ENCODE measurements at places on chromosomes 1 and 21.
A peak's percentile ranks its signal among the peaks of the same experiment; 100 is the strongest.

- DNase-seq = no peak
Observed at GRCh38 chr21:18387994-18388393, 15.6 kb downstream of the TMPRSS15 start.

DNA sequence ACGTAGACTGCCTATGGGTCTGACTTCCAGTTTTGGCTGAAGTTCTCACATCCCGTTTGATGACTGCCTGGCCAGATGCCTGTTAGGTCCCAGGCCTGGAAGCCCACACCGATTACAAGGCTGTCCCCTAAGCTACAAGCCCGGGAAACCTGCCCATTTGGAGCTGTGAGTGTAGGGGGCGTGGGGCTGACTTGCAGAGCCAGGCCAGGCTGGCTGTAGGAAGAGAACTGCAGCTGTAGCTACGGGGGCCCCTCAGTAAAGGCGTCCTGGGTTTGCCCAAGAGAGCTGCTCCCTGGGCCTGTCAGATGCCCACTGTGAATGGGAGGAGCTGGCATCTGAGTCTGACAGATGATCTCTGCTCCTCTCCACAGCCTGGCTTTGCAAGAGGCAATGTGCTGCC is 199.7 kb downstream of the CAMTA1 start:
- DNase-seq = no peak

DNA sequence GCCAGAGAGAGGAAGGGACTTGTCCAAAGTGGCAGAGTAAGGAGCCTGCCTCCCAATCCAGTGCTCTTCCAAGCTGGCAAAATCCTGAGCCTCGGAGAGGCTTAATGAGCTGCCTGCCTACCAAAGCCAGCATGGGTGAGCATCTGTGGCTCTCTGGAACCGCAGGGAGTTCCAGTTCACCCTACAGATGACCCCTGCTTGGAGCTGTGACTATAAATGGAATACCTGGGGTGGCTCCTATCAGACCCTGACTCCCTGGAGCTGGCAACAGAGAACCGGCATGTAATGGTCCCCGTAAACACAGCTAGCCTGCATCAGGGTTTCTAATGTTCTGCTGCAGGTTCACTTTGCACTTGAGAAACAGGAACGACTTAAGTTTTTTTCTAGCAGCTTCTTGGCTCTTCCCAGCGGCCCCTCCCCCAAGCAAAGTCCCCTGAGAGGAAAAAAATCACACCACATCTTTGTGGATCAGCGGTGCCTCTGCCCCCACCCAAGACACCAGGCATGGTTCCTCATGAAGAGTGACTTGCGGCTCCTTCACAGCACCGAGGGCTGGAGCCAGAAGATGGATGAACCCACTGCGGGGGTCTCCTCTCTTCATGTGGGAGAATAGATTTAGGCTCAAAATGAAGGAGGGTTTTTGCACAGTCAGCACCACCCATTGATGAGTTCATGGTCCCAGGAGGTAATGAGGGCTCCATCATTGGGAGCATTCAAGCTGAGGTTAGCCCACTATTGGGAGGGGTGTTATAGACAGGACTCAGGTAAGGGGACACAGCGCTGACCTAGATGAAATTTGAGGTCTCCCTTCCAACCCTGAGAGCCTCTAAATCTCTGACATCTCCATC is 79.0 kb downstream of the SYT2 start:
- DNase-seq = no peak

- no peak for DNase-seq
Observed at GRCh38 chr1:3097861-3098260, 28.9 kb downstream of the PRDM16 start.

- no peak for DNase-seq
Observed at GRCh38 chr1:172273647-172274396, 146.7 kb upstream of the C1orf105 start.

DNA sequence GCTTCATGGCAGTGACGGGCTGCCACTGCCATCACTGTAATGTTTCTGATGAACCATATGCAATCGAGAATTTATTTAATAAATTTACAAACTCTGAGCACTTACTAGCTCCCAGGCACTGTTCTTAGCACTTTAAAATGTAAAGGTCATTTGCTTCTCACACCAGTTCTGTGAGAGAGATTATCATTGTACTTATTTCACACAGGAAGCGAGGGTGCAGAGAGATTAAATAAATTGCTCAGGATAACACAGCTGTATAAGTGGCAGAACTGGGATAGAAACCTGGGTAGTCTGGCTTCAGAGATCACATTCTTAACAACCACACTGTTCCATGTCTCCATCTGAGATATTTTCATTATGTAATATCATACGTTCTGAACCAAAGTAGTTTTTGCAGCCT is 119.9 kb downstream of the MAST2 start:
- no peak for DNase-seq

DNA sequence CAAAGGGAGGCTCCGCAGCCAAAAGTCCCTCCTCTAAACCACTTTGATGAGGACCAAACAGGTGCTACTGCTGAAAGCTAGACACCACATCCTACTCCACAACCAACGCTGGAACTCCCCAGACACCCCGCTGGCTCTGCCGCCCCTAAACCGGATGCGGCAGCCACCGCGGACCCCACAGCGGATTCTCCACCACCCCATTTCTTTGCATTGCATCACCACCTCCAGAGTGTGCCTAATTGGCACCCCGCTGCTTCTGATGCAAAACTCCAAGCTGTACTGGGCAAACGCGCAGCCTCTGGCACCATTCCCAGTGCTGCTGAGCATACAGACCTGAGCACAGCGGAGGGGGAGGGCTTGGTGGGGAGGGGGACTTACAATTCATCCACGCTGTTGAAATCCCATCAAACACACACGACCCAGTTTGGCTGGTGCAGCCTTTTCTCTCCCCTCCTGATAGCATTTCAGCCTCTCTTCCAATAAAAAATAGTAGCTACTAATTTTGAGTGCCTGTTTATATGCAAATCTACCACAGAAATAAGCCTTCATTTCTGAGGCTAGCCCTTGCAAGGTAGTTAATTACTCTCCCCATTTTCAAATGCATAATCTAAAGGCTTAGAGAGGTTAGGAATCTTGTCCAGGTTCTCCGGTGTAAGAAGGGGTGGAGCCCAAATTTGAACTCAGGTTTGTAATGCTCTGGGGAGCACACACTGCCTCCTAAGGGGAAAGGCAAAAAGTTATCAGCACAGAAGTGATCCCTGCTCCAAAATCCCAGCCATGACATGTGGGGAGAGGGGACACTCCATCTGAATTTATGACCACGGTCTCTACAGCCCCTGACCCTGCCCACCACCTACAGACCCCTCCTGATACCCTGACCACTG is 12.2 kb upstream of the RGS16 start:
- DNase-seq = peak; percentile 89

DNA sequence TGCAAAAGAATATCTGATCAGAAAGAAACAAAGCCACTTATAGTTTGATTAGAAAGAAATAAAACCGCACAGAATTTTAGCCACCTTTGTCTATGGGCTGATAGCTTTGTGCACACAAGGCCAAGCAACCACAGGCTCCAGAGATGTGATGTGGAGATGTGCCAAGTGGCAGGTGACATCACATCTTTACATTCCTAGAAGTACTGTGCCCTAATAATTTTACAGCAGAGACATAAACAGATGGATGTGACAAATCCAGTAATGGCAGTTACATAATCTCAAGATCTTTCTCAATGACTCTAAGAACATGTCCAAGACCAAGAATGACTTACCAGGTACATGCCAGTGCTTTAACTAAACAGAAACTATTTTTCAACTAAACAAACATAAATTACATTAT is 159.5 kb downstream of the LTN1 start:
- DNase-seq = no peak

DNA sequence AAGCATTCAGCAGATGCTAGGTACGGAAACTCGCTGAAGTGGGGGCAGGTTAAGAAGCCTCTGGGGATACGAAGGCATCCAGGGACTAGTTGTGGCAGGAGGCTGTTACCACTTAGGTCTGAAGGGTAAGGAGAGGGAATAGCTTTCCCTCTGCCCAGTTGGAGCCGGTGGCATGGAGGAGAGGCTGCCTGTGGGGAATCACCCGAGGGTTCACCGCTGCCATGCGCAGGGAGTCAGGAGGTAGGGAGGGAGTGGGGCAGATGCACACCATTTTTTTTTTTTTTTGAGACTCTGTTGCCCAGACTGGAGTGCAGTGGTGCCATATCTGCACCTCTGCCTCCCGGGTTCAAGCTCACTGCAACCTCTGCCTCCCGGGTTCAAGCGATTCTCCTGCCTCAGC is 6.1 kb downstream of the PCSK9 start:
- no peak for DNase-seq

DNA sequence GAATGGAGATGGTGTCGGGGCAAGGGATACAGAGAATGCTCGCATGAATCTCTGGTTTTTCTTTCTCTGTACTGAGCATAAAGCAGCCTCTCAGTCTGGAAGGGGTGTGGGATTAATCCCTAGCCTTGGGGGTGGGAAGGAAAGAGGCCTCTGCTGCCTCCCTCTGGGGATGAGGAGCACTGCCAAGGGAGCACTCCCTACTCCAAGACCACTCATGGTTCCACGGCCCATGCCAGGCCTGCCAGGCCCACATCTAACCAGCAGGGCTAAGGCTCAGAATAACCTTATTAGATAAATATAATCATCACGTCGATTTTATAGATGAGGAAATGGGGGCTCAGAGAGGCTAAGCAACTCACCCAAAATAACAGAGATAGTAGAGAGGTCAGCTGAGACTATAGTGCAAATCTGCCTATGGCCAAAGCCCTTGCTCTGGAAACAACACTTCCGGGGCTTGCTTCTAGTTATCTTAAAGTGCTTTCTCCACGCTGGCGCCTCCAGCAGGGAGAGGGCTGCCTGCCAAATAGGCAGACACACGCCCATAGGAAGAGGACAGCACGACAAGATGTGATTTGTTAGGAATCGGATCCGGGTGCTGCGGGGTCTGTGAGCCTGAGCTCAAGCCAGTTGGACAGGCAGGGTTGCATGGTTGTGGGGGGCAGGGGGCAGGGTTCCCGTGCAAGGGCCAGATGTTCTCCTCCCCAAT is 522 bp downstream of the TEX35 start:
- no peak for DNase-seq

- DNase-seq = no peak
Observed at GRCh38 chr21:44967082-44968047, 27.5 kb downstream of the SLX9 start.

GRCh38 chr21:42865776-42866160 is 13.6 kb downstream of the WDR4 start:
- no peak for DNase-seq

DNA sequence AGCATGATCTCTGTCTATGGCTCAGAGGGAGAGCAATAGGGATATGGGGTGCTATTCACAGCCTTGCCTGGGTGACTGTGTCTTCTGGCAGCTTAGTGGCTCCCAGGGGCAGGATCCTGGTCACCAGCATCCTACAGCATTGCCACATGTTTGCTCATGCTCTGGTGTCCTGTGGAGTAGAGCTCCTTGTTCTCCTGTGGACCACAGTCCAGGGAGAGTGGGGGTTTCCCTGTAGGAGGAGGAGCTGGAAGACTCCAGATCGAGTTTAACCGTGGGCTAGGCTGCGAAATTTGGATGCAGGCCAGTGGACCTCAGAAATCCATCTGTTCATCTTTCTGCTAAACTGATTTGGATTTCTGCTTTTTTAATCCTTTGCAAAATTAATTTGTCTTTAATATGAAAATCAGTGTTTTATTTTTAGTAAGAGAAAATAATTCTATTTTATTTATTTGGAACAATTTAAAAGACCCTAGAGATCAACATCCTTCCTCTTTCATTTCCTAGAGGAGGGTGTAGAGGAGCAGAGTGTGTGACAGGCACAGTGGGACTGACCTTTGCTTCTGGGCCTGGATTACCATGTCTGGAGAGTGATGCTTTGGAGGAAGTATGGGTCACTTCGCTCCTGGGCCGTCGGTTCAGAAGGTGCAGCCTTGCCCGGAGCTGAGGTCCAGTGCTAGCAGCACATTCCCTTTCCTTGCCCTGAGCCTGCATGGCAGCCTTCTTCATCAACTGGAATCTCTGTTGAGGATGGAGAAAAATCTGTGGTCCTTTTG is 17.4 kb downstream of the ADARB1 start:
- DNase-seq = no peak

DNA sequence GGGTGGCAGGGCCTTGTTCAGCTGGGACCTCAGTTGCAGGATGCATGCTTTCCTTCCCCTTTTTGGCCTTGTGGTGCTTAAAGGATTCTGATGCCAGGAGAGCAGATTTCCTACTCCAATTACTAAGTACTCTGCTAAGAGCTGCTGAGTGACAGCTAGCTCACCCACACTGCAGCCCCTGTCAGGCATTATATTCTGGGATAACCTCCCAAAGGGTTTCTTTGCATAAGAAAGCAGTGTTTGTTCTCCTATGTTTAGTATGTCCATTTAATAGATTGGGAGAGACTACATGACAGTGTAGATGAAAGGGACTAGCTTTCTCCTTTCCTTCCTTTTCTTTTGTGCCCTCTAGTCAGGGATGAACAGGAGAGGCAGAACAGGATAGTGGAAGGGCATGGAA is 100.7 kb downstream of the FAM78B start:
- no peak for DNase-seq

DNA sequence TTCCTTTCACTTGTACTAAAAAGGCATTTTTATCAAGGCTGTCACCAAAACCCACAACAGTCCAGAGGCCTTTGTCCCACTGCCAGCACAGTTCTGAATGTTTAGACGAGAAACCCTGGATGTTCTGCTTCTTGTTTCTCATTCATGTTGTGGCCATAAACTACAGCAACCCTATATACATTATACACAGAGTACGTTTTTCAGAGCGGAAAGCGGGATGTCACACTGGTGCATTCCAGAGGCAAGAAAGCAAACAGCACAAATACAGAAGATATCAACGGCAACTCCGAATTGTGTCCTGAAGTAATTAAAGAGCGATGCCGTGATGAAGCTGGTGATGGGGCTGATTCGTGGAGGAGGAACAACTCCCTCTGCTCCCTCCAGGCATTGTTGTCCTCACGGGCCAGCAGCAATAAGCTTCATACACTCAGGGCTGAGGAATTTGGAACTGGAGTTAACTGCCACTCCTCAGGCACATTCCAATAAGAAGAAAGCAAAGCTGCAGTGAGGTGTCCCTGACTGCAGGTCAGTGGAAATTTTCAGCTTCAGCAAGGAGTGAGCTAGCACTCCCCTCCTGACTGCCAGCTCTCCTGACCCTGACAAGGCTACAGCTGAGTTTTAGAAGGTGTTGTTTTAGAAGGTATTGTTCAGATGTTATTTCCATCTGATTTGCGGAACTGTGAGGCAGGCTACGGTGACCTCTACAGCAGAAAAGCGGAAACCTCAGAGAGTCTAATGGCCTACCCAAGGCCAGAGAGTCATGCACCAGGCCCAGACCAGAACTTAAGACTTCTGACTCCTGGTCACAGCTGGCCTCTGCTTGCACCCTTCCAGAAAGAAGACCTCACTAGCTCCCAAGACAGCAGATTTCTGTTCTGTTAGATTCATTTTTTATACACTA is 149.0 kb downstream of the TGFBR3 start:
- no peak for DNase-seq
